ENCODE measurements at places on chromosomes 6 and 20.

DNA sequence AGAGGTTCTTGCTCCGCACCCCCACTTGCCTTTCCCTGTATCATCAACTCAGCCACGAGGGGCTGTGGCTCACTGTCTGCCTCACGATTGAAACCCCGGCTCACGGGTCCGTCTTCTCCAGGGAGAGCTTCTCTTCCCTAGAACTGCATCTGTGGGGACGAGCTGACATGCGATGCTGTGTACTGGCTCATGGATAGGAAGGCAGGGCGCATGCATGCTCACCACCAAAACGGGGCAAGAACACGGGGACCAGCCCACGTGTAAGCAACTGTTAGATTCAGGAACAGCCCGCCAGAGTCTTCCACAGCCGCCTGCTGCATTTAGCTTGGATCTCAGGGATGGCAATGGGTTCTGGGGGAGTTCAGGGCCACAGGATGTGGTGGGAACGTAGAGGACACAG, 275.9 kb upstream of the CDH4 start:
- DNase-seq = no peak

DNA sequence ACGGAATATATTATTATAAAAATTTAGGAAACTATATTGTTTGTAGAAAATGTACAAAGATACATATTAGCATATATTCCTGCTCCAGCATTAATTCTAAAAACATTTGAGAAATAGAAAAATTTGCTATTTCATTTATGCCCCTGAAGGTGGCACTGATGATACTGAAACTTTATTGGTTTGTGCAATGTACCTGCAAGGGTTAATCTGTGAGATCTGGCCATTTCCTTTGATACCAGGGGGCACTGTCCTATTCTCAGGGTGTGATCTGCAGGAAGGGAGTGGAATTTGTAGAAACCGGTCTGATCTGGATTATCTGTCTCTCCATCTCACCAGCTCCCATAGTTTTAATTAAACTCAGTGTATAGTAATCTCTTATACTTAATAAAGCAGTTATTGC, 625.1 kb upstream of the IMPG1 start:
- no peak for DNase-seq

GRCh38 chr6:44388135-44388487, 605 bp downstream of the CDC5L start:
- no peak for DNase-seq

DNA sequence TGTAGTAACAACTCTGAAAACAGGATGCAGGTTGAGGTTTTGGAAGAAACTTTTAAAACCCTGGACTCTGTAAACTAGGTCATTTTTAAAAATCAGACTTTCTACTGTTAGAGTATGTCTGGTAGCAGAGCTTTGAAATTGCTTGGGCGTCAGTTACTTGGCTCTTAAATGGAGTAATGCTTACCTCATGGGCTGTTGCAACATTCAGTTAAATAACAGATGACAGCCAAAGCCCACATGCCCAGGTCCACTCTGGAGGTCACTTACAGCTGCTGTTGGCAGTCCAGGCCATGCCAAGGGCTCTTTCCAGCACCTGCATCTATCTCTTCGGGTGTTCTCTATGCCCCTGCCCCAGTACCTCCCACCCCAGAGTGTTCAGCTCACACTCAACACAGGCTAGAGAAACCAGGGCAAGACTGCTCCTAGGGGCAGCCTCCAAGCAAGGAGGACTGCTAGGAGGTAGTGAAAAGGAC, 96.4 kb downstream of the BANF2 start:
- DNase-seq = no peak

GRCh38 chr6:113744861-113745260, 112.3 kb upstream of the MARCKS start:
- DNase-seq = no peak

- no peak for DNase-seq
Observed at GRCh38 chr6:74671558-74672025, 534.3 kb downstream of the COL12A1 start.

DNA sequence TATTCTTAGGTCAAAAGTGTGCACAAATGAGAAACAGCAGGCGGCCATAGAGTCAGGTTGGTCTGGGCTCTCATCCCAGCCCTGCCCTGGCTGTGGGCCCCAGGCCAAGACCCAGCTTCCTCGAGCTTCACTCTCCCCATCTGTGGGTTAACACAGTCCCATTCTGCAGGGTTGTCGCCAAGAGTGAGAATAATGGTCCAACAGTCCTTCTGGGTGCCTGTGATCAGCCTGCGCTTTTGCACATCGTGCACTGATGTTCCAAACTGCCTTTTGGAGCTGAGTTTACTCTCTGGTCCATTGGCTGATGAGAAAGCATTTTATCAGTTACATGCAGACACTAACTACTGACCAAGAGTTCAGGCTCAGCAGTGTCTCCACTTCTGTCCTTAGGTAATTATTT, 82.6 kb downstream of the INSM1 start:
- no peak for DNase-seq

GRCh38 chr6:25165177-25165576, 114.0 kb upstream of the CARMIL1 start:
- DNase-seq = no peak

- no peak for DNase-seq
Observed at GRCh38 chr20:37856932-37857660, 45.8 kb upstream of the VSTM2L start.

GRCh38 chr6:170489836-170490235, 63.3 kb downstream of the PSMB1 start:
- no peak for DNase-seq

- no peak for DNase-seq
Observed at GRCh38 chr20:33282196-33282934, 649 bp upstream of the BPIFB1 start.

DNA sequence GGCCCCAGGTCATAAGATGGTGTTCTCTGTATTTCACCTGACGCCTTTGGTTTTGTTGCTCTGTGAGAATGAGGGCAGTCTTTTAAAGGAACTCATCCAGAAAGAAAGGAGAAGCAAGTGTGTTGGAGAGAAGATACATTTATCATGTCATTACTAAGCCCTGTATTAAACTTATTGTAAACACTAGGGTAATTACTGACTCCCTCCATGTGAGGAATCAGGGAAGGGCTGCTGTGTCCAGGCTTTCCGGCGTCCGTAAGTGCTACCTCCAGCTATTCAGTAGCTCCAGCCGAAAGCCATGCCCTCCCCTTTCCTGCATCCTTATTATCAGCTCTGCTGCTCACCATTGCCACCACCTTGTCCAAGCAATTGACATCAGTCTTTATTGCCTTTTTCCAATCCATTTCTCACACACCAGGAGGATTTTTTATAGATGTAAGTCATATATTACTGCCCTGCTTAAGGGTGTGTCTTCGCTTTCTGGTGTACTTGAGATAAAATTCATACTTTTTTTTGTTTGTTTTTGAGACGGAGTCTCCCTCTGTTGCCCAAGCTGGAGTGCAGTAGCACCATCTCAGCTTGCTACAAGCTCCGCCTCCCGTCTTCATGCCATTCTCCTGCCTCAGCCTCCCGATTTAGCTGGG, 94.7 kb downstream of the RPP40 start:
- DNase-seq = no peak

- peak; percentile 55 for DNase-seq
Observed at GRCh38 chr6:39102071-39102820, 12.7 kb downstream of the SAYSD1 start.

- DNase-seq = no peak
Observed at GRCh38 chr6:137810554-137811120, 56.4 kb upstream of the TNFAIP3 start.

- DNase-seq = no peak
Observed at GRCh38 chr20:16848526-16848925, 100.4 kb downstream of the OTOR start.

DNA sequence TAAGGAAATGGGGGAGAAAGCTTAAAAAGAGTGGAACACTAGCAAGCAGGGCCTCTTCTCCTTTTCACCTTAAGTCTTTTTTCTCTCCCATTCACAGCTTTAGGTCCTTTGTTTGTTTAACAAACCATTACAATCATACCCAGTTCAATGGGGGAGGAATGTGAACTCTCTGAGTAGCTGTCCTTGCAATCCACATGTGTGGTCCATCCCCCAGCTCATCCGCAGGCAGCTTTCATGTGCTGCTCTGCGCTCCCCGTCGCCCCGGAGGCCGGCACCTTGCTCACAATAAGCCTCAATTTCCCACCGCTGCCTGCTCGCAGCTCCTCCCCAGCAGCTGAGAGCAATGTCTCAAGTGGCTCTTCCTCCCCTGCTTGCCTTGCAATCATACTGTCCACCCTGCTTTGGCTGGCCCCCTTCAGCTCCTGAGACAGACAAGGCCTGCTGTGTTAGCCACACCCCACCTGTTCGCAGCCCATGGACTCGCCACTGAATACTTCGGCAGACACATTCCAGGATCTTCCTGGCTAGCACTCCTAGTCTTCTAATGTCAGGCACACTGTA, 49.1 kb downstream of the PLAGL1 start:
- no peak for DNase-seq

DNA sequence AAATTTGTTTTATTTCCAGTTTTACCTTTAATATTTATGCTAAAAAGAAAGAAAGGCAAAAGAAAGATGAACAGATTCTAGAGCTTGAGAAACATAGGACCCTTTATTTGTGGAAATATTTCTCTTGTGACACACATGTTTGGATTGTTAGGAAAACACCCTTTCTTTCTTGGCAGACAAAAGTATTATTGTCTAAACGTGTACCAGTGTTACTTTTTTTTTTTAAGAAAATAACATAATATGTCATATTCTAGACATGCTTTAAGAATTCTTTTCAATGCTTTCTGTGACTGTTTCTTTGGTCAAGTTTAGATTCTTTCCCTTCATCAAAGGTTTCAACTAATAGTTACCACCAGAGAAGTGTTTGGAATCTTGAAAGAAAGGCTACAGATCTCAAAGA, 183.4 kb upstream of the CNR1 start:
- DNase-seq = no peak

GRCh38 chr6:156787569-156788492, 10.7 kb downstream of the ARID1B start:
- no peak for DNase-seq

DNA sequence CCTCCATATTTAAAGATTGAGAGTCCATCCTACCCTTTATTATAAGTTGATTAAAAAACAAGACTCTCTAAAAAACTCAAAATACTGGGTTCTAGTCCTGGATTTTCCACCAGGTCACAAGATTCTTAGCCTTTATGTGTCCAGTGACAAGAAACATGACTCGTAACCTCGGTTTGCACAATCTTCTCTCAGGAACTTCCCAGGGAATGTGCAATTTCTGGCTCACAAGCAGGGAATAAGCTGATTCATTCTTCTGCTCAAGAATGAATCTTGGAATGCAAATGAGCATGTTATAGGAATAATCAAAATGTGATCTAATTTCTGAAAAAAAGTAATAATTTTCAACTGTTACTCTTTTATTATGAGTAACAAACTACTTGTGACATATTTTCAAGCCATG, 45.1 kb downstream of the OGFRL1 start:
- DNase-seq = no peak

- DNase-seq = no peak
Observed at GRCh38 chr6:37204014-37204751, 34.2 kb downstream of the PIM1 start.

DNA sequence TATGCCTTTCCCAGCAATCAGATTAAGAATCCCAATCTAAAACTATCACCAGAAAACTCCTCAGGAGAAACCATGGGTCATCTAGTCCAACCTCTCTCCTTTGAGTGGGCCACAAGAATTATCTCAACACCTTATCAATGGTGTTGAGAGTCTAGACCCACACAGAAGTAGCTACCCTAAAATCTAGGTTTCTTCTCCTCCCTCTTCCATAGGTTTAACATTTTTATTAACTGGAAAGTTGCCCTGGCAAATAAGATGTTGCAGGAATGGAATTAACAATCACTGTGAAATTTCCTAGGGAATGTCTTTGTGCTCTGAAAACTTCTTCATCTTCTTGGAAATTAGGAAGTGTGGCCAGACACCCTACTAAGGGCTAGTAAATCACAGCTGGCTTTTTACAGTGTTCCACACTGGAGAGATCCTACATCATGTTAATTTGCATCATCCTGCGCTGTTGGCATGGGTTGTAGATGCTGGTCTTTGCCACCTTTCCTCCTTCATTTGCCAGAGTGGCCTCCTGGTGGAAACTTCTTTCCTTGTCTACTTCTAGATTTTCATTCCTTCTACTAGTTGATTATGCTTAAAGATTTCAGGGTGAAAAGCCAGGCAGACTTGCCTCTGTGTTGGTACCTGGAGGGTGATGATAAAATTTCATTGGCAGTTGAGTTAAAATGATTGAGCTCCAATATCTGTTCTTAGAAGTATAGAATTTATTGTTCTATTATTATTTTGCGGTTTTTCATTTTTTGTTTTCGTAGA, 2.7 kb downstream of the TNFAIP3 start:
- DNase-seq = no peak

DNA sequence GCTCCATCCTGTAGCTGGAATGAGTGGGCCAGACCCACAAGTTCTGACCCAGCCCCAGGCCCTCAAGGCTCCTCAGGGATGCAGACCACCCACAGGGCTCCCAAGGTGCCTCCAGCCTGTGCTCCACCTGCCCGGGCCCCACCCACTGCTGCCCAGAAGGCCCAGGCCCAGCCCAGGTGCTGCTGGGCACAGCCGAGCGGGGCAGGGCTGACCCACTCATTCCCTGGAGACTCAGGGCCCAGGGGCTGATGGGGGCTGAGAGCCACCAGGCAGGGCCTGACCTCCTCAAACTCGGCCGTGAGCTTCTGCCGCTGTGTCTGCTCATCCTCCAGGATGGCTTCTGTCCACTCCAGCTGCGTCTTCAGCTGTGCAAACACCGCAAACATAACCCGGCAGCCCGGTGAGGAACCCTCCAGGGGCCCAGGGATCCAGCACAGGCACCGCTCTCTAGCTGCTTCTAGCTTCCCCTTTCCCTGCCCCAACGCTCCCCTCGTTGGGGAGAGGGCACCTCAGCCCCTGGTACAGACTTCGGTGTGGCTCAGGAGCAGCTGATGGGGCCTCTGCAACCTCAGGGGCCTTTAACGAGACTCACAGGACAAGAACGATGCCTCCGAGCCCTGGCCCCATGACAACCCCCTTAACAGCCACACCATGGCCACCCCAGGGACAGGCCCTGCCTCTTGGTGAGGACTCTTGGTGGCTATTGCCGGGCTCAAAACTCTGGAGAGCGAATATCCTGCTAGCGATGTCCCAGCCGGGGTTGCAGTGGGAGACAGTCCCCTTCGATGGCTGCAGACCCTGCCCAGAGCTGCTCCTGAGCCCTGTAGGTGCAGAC, 46.0 kb downstream of the DSTN start:
- no peak for DNase-seq

- no peak for DNase-seq
Observed at GRCh38 chr6:77740380-77740779, 87.5 kb downstream of the MEI4 start.

DNA sequence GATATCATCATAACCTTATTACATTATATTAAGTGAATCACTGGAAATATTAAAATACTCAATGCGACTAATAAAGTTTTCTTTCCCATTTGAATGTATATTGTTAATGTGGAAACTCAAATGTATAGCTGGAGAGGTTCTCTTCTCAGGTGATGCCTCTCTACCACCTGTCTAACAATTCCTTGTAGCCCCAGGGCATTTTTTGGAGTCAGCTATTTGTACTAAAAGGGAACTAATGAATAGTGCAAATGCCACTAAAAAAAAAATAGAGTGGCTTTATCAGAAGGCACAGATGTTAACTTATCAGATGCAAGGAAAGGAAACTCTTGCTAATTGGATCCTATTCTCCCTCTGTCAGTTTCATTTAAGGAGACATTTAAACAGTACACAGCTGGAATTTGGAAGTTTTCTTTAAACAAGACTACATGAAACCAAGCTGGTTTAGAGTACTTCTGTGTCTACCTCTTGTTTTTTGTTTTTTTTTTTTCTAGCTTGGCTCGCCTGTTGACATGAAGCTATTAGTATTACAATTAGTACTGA, 897.0 kb upstream of the SLC35B3 start:
- DNase-seq = no peak
